ENCODE measurements at places on chromosomes 1 and 21.

DNA sequence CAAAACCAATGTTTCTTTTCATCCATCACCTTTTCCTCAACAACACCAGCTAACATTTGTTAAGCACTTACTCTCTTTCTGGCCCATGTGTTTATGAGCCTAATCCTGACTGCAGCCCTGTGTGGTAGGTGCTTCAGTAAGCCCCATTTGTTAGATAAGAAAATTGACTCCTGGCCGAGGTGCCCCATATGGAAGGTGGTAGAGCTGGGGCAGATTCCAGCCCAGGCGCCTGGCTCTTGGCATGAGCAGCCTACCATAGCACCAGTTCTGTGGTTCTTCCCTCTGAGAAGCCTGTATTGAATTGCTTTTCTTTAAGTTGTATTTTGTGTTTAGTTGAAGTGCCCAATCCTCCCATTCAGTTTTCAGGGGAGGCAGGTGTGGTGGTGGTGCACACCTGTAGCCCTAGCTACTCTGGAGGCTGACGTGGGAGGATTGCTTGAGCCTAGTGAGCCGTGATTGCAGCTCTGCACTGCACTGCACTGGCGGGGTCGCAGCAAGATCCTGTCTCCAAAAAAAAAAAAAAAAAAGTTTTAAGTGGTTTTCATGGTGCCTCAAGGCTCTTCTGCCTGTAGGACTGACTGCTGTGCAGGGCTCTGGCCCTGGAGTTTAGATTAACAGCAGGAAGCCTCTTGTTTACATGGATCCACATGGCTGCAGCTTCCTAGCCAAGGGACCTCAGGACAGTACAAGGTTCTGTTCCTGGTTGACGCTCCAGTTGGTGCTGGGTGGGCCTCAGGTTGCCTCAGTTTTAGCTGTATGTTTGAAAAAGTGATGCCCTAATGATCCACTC, 125.9 kb downstream of the MRPS6 start:
- no peak overlapping the region for H3K4me3 ChIP-seq
- H3K36me3 ChIP-seq = no peaks in the 10 kb centered on the region
- no peak for DNase-seq
- no peaks in the 10 kb centered on the region for H3K27me3 ChIP-seq
- H3K27ac ChIP-seq = no peak overlapping the region

GRCh38 chr1:165836664-165837482, 9.5 kb downstream of the UCK2 start:
- no peak overlapping the region for H3K27ac ChIP-seq
- H3K27me3 ChIP-seq = no peaks in the 10 kb centered on the region
- H3K36me3 ChIP-seq = no peaks in the 10 kb centered on the region

- H3K27ac ChIP-seq = peak overlapping the region; percentile 82
- H3K27me3 ChIP-seq = no peaks in the 10 kb centered on the region
- DNase-seq = no peak
- H3K4me1 ChIP-seq = no peaks in the 10 kb centered on the region
- H3K4me3 ChIP-seq = no peak overlapping the region
Measured at GRCh38 chr21:40054403-40054802, 187.2 kb downstream of the PCP4 start.

DNA sequence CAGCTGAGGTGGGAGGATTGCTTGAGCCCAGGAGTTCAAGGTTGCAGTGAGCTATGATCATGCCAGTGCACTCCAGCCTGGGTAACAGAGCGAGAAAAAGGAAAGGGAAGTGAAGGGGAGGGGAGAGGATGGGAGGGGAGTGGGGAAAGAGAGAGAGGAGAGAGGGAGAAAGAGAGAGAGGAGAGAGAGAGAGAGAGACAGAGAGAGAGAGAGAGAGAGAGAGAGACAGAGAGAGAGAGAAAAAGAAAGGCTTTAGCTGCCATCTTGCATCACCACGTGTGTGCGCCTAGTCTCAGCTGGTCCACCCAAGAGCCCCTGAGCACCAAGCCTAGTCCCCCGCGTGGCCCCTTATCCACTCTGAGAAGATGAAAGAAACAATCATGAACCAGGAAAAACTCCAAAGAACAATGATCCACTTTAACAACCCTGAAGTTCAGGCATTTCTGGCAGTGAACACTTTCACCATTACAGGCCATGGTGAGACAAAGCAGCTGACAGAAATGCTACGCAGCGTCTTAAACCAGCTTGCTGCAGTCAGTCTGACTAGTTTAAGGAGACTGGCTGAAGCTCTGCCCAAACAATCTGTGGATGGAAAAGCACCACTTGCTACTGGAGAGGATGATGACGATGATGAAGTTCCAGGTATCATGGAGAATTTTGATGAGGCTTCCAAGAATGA, 115.5 kb upstream of the CDC42BPA start:
- H3K36me3 ChIP-seq = no peaks in the 10 kb centered on the region
- no peak for DNase-seq
- H3K27me3 ChIP-seq = no peaks in the 10 kb centered on the region
- H3K27ac ChIP-seq = no peak overlapping the region

DNA sequence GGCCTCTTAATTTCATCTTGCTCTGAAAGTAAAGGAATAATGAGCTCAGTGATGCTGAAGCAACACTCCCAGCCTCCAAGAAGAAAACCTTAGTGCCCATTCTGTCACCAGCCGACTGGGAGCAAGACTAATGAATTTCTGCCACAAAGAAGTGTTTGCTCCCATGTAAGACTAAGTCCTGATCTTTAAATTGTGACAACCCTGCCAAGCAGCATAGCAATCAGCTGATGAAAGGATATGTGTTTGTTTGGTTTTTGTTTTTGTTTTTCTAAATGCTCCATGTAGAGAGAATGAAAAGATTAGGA, 113.7 kb upstream of the PALMD start:
- H3K4me3 ChIP-seq = no peak overlapping the region
- H3K4me1 ChIP-seq = peaks cover 27% of the 10 kb centered on the region
- H3K36me3 ChIP-seq = no peaks in the 10 kb centered on the region
- no peak for DNase-seq

DNA sequence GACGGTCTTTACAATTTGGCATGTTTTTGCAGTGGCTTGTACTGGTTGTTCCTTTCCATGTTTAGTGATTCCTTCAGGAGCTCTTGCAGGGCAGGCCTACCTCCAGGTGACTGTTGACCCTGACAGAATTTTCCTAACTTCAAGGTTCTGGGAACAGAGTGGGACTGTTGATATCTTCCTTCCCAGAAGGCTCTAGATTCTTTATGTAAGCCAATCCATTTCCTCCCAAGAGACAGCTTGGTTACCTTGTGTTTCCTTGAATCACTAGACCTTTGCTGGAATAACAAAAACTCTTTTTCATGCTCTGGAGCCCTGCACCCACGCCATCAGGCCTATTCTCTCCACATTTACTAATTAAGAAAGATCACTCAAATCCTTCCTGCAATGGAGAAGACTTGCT, 67.0 kb downstream of the C21orf91 start:
- H3K27me3 ChIP-seq = no peaks in the 10 kb centered on the region
- no peak overlapping the region for H3K4me3 ChIP-seq
- H3K36me3 ChIP-seq = no peaks in the 10 kb centered on the region
- H3K27ac ChIP-seq = no peak overlapping the region
- H3K4me1 ChIP-seq = no peaks in the 10 kb centered on the region

- no peak for DNase-seq
- H3K36me3 ChIP-seq = peaks cover 30% of the 10 kb centered on the region
- no peak overlapping the region for H3K4me3 ChIP-seq
- H3K27me3 ChIP-seq = no peaks in the 10 kb centered on the region
- peak overlapping the region; percentile 27 for H3K27ac ChIP-seq
Measured at GRCh38 chr1:151085953-151086559, 15.5 kb downstream of the GABPB2 start.

DNA sequence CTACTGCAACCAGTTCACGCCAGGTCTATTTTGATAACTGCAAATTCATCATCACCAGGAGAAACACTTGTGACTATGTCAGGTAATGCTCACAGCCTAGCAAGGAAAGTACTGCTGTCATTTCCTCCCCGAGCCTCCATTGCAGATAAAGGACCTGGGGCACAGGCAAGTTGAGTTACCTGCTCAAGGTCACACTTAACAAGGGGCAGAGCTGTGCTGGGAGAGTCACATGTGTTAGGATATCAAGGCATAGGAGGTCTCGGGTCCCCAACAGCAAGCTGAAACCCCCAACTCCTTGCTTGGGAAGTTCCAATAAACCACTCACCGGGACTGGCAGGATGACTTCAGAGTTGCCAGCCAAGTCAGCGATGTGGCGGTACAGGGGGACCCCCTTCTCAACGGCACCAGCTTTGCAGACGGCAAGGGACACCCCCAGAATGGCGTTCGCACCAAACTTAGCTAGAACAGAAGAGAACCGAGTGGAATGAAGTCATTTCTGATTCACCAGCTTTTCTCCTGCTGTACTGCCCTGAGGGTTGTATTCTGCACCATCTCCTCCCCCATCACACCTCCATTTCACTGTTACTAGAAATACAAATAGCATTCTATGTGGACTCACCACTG, 11.6 kb downstream of the ENO1 start:
- no peak overlapping the region for H3K4me3 ChIP-seq
- H3K27me3 ChIP-seq = no peaks in the 10 kb centered on the region
- H3K4me1 ChIP-seq = peaks cover 31% of the 10 kb centered on the region
- DNase-seq = no peak
- no peak overlapping the region for H3K27ac ChIP-seq

GRCh38 chr1:235402457-235403200, 35.4 kb downstream of the TBCE start:
- no peak for DNase-seq
- H3K4me3 ChIP-seq = no peak overlapping the region
- no peaks in the 10 kb centered on the region for H3K36me3 ChIP-seq
- no peaks in the 10 kb centered on the region for H3K27me3 ChIP-seq
- H3K4me1 ChIP-seq = no peaks in the 10 kb centered on the region

GRCh38 chr1:87300628-87301027, 28.1 kb upstream of the LMO4 start:
- H3K4me3 ChIP-seq = no peak overlapping the region

DNA sequence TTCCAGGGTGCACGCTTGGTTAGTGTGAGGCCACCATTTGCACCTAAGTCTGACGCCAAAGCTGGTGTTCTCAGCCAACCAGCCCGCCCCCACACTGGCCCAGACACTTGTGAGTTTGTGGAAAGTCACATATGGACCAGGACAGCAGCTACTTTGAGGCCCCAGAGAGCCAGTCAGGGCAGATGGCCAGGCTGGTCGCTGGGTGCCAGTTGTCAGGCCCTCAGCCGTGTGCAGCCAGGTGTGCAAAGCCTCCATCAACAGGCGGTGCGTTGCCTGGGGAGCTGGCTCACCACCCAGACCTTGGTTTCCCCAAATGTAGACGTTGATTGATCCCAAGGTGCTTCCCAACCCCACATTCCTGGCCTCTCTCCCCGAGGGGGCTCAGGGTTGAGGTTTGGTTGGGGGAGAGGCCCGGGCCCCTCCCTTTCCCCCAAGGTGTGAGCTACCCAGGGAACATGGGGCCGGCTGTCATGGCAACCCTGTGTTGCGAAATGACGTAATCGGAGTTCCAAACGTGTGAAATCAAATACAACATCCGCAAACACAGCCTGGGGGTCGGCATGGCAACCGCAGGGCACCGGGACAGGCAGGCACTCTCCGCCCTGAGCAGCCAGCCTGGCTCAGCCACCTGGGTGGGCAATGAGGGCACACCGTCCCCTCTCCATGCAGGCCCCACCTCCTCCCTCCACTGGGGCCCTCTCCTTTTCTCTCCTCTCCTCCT, 42.2 kb upstream of the WNT4 start:
- no peak for DNase-seq
- H3K36me3 ChIP-seq = no peaks in the 10 kb centered on the region
- H3K27me3 ChIP-seq = no peaks in the 10 kb centered on the region
- H3K4me3 ChIP-seq = no peak overlapping the region
- no peaks in the 10 kb centered on the region for H3K4me1 ChIP-seq

- no peaks in the 10 kb centered on the region for H3K27me3 ChIP-seq
- H3K27ac ChIP-seq = no peak overlapping the region
- no peaks in the 10 kb centered on the region for H3K4me1 ChIP-seq
Measured at GRCh38 chr1:229440851-229441537, 7.1 kb upstream of the ACTA1 start.

- no peak for DNase-seq
- H3K27me3 ChIP-seq = no peaks in the 10 kb centered on the region
- no peak overlapping the region for H3K4me3 ChIP-seq
- H3K27ac ChIP-seq = no peak overlapping the region
- no peaks in the 10 kb centered on the region for H3K36me3 ChIP-seq
Measured at GRCh38 chr1:55959136-55959548, 620.2 kb downstream of the PLPP3 start.

DNA sequence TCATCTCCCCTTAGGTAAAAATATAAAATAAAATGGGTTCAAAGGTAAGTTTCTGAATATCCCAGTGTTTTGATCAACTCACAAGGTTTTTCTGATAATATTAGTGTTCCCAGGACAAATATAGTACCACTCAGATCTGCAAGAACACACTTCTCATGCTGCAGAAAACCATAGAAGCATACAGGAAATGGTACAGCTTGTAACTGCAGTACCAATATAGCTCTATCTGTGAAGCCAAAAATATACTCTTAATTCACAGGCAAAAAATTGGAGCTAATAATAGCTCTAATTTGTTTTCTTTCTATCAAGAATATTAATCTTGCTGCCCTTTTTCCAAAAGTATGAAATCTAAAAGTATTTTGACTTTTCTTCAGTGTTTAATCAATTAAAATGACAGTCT, 13.2 kb downstream of the VPS45 start:
- no peaks in the 10 kb centered on the region for H3K27me3 ChIP-seq
- H3K27ac ChIP-seq = no peak overlapping the region
- no peaks in the 10 kb centered on the region for H3K4me1 ChIP-seq
- no peak for DNase-seq
- peaks cover 15% of the 10 kb centered on the region for H3K36me3 ChIP-seq
- no peak overlapping the region for H3K4me3 ChIP-seq

DNA sequence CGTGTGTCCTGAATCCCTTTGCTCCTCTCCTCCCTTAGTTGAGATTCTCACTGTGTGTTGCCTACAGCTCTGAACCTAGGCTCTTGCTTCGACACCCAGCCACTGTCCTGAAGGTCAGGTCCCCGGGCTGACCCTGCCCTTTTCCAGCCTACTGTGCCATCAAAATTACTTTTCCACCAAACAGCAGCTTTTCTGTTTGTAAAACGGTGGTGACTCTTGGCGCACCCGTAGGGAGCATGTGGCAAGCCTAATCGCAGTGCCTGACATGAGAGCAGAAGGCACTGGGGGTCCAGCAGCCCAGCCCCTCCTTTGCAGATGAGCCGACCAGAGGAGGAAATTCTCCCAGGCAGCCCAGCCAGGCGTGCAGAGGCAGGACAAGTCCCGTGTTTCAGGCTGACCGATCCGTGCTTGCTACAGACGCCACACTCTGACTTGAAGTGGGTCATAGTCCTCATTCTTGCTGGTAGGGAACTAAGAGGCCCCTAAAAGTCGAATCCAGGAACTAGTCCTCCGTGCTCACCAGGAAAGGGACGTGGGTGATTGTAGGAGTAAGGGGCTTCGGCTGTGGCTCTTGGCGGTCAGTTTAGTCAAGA, 6.8 kb downstream of the GPR137B start:
- H3K4me1 ChIP-seq = peaks cover 9% of the 10 kb centered on the region
- no peak overlapping the region for H3K4me3 ChIP-seq
- H3K27ac ChIP-seq = no peak overlapping the region
- DNase-seq = no peak

- no peak overlapping the region for H3K27ac ChIP-seq
- no peaks in the 10 kb centered on the region for H3K4me1 ChIP-seq
- no peak for DNase-seq
- H3K4me3 ChIP-seq = no peak overlapping the region
- H3K36me3 ChIP-seq = no peaks in the 10 kb centered on the region
- H3K27me3 ChIP-seq = peaks cover 8% of the 10 kb centered on the region
Measured at GRCh38 chr1:30770150-30770549, 12.6 kb upstream of the LAPTM5 start.

Data from esophagus squamous epithelium (tissue), 5 donors.